CD4-positive, alpha-beta T cell treated with Interleukin-4 for 4 hours (primary cell): ENCODE measurements at places on chromosomes 5 and 9.

GRCh38 chr5:153116916-153117315 lies 373.6 kb upstream of the GRIA1 start:
- no peak for DNase-seq

DNA sequence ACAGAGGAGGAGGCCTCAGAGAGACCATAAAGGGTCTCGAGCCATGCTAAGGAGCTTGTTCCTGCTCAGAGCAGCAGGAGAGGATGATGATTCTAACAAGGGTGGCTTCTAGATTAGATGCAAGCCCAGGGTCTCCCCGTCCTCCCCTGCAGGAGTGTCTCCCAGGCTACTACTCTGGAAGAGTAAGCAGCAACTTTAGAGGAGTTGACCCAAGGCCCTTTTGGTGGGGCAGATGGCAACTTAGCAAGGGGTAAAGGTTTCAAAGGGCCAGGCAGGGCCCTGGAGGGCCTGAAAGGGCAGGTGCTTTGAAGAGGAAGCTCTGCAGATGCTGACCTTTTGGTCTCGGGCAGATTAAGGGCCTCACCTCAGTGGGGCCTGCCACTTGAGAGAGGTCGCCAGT lies 174.9 kb downstream of the GABBR2 start:
- DNase-seq = no peak

DNA sequence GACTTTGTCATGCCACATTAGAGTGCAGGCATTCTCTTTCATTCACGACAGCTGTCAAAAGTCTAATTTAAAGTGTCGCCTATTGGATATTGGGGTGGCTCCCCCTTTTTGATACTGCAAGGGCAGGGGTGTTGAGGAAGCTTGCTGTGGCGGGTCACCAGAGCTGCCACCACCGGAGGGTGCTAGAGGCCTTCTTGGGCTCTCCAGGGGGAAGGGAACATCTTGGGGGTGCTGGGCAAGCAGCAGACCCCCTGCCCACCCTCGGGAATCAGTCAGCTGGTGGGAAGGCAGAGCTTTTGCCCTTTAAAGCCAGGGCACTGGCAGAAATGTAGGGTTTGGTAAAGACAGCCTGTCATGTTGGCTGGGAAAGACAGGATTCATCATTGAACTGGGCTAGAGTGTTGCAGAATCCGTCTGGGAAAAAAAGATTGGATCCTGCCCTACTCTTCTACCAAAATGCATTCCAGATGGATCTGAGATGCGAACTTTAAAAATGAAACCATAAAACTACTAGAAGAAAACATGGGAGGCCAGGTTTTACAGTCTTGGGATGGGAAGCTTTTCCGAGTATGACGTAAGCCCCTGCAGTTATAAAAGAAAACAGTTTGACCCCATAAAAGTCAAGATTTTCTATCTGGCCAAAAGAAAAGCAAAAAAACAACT lies 22.3 kb downstream of the COL5A1 start:
- no peak for DNase-seq

- DNase-seq = no peak
Observed at GRCh38 chr9:14987858-14988257, 77.6 kb upstream of the FREM1 start.

GRCh38 chr5:2276101-2276500 lies 393.4 kb upstream of the IRX4 start:
- DNase-seq = no peak

DNA sequence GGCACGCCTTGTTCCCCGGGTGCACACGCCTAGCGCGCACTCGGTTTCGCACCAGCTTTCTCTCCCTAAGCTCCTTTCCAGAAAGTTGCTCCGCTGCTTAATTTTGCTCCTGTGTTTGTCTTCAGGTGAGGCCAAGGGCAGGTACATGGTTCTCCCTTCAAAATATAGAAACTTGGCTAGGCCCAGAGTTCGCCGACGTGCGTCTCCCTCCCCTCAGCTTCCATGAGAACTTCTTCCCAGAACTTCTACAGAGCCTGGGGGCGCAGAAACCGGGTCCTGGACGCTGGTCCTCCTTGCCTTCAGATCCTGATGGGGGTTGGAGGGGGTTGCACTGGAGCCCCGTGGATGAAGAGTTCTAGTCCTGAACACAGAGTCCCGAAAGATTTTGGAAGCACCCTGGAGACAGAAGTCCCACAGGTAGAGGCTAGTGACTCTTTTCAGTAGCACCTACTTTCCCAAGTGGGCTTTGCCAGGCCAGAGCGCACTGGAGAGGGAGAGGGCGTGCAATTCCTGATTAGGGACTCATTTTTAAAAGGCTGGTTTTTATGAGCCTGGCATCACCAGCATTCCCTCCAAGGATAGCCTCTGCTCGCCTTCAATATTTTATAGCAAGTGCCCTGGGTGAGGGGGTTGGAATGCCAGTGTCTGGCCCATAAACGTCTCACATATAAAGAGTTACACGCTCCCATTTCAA lies 128.4 kb downstream of the TMEM174 start:
- no peak for DNase-seq

GRCh38 chr5:142171270-142171669 lies 62.7 kb downstream of the NDFIP1 start:
- no peak for DNase-seq

DNA sequence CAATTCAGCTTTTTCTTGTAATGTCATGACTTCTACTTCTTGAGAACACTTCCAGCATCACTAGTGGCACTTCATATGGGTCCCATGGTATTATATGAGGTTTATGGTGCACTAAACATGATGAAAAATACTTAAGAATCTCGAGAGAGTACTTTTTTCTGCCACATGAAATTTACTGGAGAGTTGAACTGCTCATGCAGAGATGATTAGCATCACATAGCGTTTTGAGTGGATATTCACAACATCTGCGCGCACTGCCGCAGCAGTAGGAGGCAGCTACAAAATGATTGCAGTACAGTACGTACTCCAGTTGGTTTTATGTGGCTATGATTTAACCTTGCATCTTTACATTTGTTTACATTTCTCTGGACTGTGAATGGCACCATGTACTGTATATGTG lies 14.7 kb downstream of the RAD1 start:
- DNase-seq = no peak

GRCh38 chr5:143108498-143109128 lies 294.9 kb downstream of the NR3C1 start:
- no peak for DNase-seq

DNA sequence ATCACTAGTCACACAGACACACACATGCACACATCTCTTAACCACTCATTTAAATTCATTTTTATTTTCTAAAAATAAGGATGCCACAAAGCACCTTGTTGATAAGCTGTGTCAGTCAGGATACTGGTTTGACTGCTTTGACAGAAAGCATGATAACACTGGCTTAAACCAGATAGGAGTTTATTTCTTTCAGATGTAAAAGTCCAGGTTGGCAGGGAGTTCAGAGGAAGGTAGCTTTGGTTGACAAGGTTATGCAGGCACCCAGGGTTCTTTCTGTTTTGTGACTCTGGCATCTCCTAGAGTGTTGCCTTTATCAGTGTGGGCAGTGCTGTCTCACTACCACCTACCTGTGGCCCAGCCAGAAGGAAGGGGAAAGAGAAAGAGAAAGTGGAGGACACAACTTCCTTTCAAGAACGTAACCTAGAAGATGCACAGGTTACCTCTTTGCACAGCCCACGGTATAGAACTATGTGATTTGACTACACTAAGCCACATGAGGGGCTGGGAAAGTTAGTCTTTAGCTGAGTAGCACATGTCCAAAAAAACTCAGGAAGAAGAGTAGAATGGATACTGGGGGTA lies 334.7 kb downstream of the OSTF1 start:
- DNase-seq = no peak

- DNase-seq = no peak
Observed at GRCh38 chr5:3343211-3343610, 252.4 kb upstream of the IRX1 start.

DNA sequence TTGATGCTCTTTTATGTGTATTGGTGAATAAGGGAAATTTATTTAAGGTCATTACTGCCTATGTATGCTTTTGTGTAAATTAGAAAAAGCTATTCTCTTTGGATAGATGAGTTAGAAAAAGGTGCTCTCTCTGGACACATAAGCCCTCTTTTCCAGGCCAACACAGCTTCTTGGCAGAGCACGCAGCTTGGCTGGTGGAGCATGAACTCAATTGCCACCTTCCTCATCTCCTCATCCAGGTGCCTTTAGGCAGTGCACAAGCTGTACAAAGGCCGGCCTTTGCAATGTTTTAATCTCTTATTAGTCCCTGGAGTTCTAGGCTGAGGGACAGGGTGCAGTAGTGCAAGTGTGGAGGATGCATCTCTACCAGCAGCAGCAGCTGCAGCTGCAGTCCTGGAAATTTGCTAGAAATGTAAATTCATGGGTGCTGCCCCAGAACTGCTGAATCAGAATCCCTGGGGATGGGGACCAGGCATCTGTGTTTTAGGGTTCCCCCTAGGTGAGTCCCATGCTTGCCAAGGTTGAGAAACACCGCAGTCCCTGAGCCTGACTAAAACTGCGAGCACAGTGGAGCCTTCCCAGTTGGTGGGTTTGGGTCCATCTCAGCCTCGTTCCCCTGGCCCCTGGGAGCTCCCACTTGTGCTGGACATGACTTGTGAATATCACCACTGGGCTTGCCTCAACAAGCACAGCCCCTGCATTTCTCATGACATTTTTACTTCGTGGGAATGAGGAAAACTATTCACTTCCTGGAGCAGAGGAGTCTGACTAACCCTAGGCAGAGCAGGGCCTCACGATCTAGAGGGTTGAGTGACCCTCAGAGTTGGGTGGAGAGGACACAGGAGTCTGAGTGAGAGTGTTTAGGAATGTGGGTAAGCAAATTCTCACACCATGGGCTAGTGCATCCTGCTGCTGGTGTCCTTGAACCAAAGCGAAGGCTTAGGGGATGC lies 272.3 kb downstream of the ZSWIM6 start:
- DNase-seq = no peak

- no peak for DNase-seq
Observed at GRCh38 chr5:86983208-86983607, 284.5 kb upstream of the RASA1 start.

DNA sequence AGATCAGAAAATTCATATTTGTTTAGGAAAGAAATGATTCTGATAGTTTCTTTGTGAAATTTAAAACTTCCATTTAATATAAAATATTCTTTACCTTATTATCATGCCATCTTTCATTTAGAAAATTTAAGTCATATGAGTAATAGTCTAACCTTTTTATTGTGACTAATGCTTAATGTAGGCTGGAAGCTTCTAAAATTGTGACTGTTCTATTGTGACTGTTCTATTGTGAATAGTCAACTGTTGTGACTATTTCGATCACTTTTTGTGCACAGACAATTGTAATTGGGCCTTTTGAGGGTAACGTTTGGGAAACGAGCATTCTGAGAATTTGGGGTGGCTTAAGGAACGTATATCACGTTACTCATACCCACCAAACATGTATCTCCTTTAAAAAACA lies 100.0 kb downstream of the PARP8 start:
- no peak for DNase-seq

DNA sequence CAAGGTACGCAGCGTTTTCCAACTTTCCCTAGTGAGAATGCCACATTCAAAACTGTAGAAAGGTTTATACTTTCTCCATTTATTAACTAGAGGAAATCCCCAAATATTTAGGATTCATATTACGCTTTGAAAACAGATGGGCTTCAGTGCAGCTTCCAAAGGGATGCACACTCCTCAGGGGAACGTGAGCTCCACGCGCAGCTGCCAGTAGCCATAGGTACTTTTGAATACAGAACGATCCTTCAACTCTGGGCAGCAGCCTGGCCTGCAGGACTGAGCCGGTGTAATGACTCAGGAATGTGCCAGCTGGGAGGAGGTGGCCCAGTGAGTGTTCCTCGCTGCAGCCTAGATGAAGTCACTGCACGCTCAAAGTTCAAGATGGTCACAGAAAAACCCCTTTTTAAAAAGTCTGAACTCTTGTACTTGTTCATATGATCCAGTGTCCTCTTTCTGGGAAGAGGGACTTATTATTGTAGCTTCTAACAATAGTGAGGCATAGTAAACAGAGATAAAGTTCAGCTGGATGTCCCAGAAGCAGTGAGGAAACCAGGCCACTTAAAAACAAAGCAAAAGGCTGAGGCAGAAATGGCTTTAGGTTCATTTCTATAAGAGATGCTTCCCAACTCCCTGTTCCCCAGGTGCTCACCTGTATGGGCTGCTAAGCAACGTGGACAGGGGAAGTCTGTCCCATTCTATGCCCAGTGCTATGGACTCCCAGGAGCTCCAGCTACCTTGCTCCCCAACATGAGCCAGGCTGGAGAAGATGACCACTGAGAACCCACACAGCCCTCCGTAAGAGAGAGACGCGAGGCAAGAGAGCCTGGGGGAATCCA lies 130.0 kb downstream of the LHFPL2 start:
- no peak for DNase-seq

- DNase-seq = peak; percentile 26
Observed at GRCh38 chr9:129454467-129455067, 166.3 kb downstream of the C9orf50 start.

GRCh38 chr9:126380447-126380846 lies 53.8 kb downstream of the MVB12B start:
- DNase-seq = no peak
